Right cardiac atrium (tissue), 5 donors: ENCODE measurements at places on chromosomes 13 and 19.

DNA sequence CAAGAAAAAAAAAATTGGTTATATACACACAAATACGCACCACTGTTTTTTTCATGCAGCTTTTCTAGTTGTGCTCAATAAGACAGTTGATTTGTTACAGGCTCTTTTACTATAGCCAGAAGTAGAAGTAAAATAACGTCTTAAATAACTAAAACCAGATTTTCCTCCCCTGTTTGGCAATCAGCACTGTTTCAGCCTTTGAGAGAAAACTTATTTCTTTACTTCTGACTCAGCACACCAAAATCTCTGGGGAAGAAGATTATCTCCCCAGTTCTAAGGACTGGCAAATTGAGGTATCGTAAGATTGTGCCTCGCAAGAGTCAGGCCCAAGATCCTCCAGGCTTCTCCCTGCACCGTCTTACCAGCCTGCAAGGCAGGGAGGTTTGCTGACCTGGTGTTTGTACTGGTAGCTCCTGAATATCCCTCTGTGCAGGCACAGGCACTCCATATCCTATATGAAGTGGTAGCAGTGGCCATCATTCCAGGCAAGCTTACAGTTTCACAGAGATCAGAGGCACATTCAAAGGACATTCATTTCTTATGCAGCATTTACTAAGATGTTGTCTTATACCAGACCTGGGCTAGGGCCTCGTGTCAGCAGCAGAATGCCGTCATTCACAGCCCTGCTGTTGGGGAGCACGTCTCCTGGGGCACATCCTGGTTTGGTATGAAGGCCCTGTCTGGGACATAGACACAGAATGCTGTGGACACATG lies 268.2 kb downstream of the ZNF536 start:
- no peak for DNase-seq

DNA sequence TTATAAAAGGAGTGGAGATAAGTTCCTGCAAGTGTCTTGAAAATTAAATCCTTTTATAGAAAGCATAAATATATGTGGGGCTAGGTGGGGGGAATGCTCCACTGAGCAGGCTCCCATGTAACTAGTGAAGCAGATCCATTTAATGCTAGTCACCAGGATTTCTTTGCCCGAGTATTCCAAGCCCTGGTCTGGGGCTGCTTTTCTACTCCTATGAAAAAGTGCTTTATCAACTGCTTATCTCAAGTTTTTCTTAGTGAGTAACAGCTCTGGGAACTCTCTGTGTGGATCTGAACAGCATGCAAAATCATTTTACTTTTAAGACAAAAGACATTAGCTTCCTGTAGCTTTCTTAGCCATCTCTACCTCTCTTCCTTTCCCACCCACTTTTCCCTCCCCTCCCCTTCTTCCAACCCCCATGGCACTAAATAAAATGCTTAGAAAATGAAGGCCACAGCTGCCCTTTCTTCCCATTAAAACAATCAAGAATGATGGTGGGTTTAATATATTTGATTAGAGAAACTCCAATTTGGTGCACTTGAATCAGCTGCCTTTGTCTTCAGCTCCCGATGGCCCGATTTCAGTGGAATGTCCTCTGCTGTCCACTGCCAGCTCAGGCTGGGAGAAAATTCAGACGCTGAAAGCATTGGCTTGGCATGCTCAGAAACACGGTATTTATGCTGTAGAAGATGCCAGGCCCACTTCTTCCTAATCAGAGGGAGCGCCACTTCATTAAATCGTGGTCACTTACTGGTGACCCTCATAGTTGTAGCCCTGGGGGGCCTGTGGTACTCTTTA lies 475.1 kb downstream of the FOXO1 start:
- no peak for DNase-seq

- DNase-seq, result no peak
These were observed 6.0 kb upstream of the NEK3 start for GRCh38 chr13:52165411-52165810.

GRCh38 chr19:46201454-46202310 lies 27.9 kb upstream of the IGFL1 start:
- DNase-seq, result no peak

DNA sequence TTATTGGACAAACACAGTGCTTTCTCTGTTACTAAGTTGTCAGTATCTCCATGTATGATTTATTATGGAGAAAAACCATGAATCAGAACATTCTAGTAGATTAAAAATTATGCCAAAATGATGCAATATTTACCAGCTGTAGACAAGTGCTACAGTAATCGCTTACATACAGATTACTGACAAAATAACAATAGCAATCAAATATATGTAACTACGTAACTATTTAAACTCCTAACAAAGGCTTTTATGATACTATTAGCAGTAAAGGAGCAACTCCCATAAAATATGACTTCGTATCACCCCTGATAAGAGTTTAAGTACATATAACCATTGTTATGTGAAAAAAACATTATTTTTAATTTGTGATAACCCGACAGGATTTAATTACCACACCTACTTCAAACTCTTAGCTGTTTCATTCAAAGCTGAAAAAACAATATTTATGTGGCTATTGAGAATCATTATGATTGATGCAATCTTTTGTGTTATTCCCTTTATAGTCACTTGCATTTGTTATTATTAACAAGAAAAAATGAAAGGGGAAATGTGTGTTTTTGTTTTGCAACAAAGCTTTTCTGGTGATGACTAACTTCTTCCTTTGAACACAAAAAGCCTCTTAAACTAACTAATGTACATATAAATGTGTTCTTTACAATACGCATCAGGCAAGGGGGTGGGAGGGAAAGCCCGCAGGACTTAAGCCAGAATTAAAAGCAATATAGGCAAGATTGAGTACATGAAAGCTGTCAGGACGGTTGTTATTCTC lies 147.4 kb downstream of the ABCC4 start:
- no peak for DNase-seq

DNA sequence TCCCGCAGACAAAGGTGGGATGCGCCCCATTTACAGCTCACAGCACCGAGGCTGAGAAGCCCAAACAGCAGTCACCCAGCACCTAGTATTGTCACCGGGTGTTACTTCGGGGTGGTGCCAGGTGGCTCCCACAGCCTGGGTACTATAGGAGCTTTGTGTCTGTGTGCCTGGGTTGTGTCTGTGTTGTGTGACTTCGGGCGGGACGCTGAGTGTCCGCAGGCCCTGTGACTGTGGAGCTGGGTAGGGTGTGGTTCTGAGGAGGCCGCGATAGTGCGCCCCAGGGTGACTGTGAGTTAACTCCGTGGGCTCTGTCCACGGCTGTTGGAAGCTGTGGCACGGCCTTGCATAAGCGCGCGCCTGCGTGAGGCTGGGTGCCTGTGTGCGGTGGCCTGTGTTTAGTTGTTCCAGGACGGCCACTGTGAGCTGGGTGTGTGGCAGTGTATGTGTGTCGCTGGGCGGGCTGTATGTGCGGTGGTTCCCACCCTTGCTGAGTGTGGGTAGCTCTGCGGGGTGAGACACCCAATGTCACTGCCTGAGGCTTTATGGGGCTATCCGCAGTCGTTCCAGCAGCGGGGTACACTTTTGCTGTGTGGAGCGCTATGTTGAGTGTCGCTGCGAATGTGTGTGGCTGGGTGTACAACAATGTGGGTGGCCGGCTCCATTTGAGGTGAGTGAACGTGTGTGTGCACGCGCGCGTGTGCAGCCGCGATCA lies 559 bp upstream of the SSBP4 start:
- peak; percentile 64 for DNase-seq

- DNase-seq, result no peak
These were observed 56.1 kb downstream of the DNM2 start for GRCh38 chr19:10773969-10774368.

GRCh38 chr13:109747524-109747923 lies 38.9 kb downstream of the IRS2 start:
- no peak for DNase-seq

DNA sequence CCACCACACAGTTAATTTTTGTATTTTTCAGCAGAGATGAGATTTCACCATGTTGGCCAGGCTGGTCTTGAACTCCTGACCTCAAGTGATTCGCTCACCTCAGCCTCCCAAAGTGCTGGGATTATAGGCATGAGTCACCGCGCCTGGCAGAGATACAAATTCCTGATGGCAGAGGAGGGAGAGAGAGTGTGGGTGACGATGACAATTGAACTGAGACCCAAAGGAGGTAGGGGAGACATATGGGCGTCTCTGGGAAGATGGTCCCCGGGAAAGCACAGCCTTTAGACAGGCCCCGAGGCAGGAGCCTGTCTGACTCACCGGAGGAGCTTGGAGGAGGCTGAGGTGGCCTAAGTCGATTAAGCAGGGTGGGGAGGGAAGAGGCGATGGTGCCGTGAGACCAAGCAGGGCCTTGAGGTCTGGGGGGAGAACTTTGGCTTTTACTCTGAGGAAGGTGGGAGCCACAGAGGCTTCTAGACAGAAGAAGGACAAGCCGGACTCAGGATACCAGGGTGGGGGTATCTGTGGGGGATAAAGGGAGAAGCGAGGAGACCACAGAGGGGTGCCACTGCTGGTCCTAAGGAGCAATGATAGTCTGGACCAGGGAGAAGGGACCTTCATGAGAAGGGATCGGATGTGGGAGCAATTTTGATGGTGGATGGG lies 38.2 kb downstream of the ARRDC2 start:
- peak; percentile 38 for DNase-seq

DNA sequence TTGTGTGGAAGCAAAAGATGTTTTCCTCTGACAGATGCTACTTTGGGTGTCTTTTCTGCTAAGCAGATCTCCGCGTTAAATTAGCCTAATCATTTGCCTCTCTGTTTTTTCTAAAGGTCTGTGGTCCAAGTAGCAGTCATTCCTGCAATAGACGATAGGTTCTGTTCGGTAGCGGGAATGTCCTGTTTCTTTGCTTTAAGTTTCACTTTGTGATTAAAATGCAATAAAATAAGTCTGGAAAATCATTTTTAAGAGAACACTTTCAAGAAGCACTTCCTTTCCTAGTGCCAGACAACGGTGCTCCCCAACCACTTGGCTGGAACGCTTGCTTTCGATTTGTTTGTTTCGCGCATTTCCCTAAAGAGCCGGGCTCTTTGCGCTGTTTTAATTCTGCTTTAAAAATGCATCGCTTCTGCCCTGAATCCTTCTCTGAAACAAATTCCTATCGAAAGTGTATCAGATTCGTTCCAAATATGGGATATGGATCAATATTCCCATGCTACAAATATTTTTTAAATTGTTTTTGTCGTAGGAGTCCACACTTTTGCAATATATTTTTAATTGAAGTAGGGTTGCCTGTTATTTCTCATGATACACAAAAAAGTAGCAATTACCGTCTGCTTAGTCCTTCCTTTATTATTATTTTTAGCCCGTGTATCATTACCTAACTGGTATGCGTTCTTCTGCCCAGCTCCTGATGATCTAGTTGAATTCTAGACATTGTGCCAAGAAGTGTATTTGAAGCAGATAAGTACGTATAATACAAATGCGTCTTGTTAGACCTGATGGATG lies 14.2 kb downstream of the ZIC2 start:
- DNase-seq, result no peak

DNA sequence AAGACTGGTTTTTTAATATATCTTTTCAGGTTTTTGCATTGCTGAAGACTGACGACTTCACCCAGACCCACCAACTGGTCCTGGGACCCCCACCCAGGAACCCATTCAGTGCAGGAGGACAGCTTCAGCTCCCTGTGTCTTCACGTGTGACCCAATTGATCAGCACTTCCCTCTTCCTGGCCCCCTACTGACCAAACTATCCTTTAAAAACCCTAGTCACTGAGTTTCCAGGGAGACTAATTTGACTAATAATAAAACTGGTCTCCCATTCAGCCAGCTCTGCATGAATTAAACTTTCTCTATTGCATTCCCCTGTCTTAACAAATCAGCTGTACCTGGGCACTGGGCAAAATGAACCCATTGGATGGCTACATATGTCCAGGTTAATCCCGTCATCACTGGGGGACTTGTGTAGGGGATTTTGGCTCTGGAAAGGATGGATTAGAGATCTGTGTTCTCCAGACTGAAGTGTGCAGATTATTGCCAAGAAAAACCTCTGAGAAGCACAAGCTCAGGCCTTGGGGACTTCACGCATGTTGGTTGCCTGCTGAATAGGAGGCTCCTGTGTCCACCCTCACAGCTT lies 16.3 kb upstream of the PARP4 start:
- DNase-seq, result no peak

DNA sequence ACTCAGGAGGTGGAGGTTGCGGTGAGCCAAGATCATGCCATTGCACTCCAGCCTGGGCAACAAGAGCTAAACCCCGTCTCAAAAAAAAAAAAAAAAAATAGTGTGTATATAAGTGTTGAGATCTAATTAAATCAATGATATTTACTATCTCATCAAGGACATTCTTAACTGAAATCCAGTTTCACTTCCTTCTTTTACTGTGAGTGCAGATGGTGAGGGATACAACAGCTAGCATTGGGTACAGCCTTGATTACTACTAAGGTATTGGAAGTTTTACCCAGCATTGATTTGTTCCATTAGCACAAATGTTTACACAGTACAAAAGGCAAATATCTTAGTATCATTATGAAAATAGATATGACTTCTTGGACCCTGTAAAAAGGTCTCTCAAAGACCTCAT lies 546.6 kb downstream of the KCTD12 start:
- DNase-seq, result no peak

- DNase-seq, result no peak
These were observed 44.3 kb downstream of the SLC7A1 start for GRCh38 chr13:29551214-29551613.

- DNase-seq, result no peak
These were observed 27.9 kb downstream of the SIGLEC5 start for GRCh38 chr19:51602189-51602854.
